ENCODE measurements at places on chromosomes 5 and 9.

GRCh38 chr5:171678646-171679045 is 107.0 kb upstream of the SMIM23 start:
- DNase-seq: no peak

- DNase-seq: no peak
Measured at GRCh38 chr5:117380316-117380715, 805.7 kb upstream of the SEMA6A start.

GRCh38 chr9:125269014-125269397 is 7.4 kb downstream of the GAPVD1 start:
- no peak for DNase-seq

- no peak for DNase-seq
Measured at GRCh38 chr5:150448952-150449516, 505 bp downstream of the RPS14 start.

GRCh38 chr5:18051953-18052352 is 417.7 kb downstream of the TAF11L14 start:
- DNase-seq: no peak

GRCh38 chr9:106960258-106960657 is 97.3 kb downstream of the ZNF462 start:
- DNase-seq: no peak

GRCh38 chr9:36503172-36504088 is 69.3 kb upstream of the MELK start:
- no peak for DNase-seq

- DNase-seq: no peak
Measured at GRCh38 chr5:1037123-1037670, 28.6 kb downstream of the NKD2 start.

DNA sequence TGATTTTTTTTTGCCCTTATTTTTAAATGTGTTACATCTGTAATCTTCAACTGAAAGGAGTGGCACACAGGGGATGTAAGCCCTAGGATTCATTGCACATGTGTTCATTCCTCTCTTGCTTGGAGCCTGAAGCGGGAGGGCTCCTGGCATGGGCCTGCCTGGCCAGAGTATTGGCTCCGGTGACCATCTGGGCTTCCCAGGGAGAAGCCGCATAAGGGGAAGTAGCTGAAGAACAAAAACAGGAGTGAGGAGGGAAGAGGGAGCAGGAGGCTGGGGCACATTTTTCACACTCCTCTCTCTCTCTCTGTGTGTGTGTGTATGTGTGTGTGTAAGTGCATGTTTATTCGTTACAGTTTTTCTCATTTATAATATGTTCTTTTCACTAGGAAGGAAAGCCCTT is 269.9 kb downstream of the PRR16 start:
- DNase-seq: peak; percentile 1

DNA sequence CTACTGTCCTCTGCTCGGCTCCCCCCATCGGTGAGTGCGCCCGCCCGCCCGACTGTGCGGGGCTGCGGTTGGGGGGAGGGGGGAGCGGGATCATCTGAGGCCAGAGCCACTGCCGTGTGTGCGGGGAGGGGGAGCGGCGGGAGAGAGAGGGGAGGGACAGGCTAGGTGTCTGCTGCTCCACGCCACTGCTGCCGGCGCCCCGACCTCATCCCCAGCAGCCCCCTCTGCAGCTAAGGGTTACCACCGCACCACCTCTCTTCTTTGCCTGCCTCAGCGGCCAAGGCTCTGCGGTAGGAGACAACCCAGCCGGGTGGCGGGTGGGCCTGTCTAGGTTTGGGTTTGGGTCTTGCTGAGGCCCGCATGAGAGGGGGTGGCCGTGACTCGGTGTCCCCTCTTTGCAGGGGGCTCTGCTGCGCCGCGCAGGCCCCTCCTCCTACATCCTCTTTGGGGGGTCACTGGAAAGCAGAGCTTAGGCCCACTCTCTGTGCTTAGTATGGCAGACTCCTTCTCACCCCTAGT is 670 bp upstream of the PURA start:
- peak; percentile 33 for DNase-seq

- peak; percentile 15 for DNase-seq
Measured at GRCh38 chr9:83047839-83048775, 14.8 kb downstream of the RASEF start.

- DNase-seq: no peak
Measured at GRCh38 chr5:39800042-39800601, 375.3 kb upstream of the DAB2 start.

GRCh38 chr9:89372230-89372816 is 54.0 kb downstream of the SECISBP2 start:
- DNase-seq: no peak
